ENCODE measurements at places on chromosomes 1 and 21.

DNA sequence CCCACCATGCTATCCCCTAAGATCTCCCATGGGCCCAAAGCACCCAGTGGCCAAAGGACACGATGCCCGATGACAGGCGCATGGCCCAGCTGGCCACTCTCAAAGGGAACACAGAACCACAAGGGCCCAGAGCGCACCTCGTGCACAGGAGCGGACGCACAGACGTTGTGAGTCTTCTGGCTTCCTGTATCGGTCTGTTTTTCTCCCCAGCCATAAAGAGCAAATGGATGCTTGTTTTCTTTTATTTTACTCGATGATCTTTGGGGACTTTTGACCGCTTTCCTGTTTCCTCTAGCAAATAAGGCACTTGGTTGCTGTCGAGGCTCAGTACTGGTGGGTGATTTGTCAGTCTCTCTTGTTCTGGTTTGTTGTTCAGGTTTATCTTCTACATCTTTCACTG is 16.2 kb downstream of the CCSAP start:
- DNase-seq, result no peak

DNA sequence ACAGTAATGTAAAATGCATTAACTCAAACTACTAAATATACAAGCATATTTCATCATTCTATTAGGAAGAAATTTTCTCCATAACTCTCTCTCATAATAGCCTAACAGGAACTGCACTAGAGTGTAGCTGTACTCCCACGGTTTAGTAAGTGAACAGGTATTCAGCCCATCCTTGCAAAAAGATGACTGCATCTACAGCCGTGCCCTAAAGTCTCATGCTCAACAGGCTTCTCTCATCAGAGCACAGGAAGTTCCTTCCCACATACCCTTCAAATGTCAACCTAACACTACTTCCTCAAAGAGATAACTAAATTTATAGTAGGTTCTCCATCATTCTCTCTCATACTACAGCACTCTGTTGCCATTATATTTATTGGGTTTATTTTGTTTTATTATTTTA is 251.6 kb downstream of the AKT3 start:
- DNase-seq, result no peak

GRCh38 chr1:186139115-186139514 is 235.9 kb downstream of the TPR start:
- DNase-seq, result no peak

GRCh38 chr1:176494436-176494835 is 31.5 kb downstream of the PAPPA2 start:
- DNase-seq, result no peak

GRCh38 chr1:111961773-111962565 is 27.5 kb downstream of the KCND3 start:
- no peak for DNase-seq

GRCh38 chr1:20322081-20322824 is 31.6 kb downstream of the VWA5B1 start:
- no peak for DNase-seq
